ENCODE measurements at places on chromosomes 6 and 20. TPM values are rescaled to one million over a fixed set of nuclear protein-coding genes. Genes with fewer than 3 reads are reported as not detected.

Gene FUT9
- not detected for polyA plus RNA-seq

Gene TMEM217
- 3.0 TPM for polyA plus RNA-seq

Gene PPP1R3D
- polyA plus RNA-seq, result 2.4 TPM

Gene TBXT
- polyA plus RNA-seq, result not detected

Gene CPNE5
- 0.02 TPM for polyA plus RNA-seq

Gene PRR3
- polyA plus RNA-seq, result 23.2 TPM

Gene C6orf15
- polyA plus RNA-seq, result not detected

Gene ZNF133
- polyA plus RNA-seq, result 8.7 TPM

Gene BTNL2
- not detected for polyA plus RNA-seq

Gene GNAS-AS1
- 0.32 TPM for polyA plus RNA-seq

Gene MCCD1
- polyA plus RNA-seq, result not detected

Gene TREML1
- polyA plus RNA-seq, result not detected

Gene LPA
- polyA plus RNA-seq, result not detected

Gene MAN1A1
- 39.5 TPM for polyA plus RNA-seq

Gene SLC32A1
- not detected for polyA plus RNA-seq

Gene DUSP15
- polyA plus RNA-seq, result not detected

Gene CTAGE9
- not detected for polyA plus RNA-seq

Gene HLA-DPB1
- polyA plus RNA-seq, result 11.0 TPM

Gene MCHR2
- not detected for polyA plus RNA-seq

Gene CFB
- 21.7 TPM for polyA plus RNA-seq

Gene C20orf141
- 0.36 TPM for polyA plus RNA-seq
